ENCODE measurements at places on chromosomes 12 and 14.

GRCh38 chr12:110687396-110688169 is 1.3 kb downstream of the HVCN1 start:
- peaks cover 59% of the 10 kb centered on the region for H3K4me1 ChIP-seq
- no peaks in the 10 kb centered on the region for H3K27me3 ChIP-seq
- DNase-seq, result no peak
- peaks cover under 1% of the 10 kb centered on the region for H3K36me3 ChIP-seq
- no peak overlapping the region for H3K27ac ChIP-seq

DNA sequence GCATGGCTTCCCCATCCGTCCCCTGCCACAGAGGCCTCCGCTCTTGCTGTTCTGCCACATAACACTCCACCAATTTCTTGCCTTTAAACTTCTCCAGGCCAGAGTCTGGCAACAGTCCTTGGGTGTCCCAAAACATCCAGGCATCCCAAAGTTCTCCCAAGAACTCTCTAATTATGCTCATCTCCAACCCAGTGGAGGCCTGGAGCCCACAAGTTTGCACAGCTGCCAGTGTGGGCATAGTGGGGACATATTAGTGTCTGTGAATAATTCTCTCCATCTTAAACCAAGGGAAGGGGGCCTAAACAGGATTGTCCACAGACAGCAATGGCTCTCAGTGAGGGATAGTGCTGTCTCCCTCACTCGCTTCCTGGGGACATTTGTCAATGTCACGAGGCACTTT is 124.8 kb downstream of the NUAK1 start:
- H3K27me3 ChIP-seq, result no peaks in the 10 kb centered on the region
- no peak overlapping the region for H3K4me3 ChIP-seq
- no peaks in the 10 kb centered on the region for H3K36me3 ChIP-seq
- H3K4me1 ChIP-seq, result no peaks in the 10 kb centered on the region
- no peak overlapping the region for H3K27ac ChIP-seq

DNA sequence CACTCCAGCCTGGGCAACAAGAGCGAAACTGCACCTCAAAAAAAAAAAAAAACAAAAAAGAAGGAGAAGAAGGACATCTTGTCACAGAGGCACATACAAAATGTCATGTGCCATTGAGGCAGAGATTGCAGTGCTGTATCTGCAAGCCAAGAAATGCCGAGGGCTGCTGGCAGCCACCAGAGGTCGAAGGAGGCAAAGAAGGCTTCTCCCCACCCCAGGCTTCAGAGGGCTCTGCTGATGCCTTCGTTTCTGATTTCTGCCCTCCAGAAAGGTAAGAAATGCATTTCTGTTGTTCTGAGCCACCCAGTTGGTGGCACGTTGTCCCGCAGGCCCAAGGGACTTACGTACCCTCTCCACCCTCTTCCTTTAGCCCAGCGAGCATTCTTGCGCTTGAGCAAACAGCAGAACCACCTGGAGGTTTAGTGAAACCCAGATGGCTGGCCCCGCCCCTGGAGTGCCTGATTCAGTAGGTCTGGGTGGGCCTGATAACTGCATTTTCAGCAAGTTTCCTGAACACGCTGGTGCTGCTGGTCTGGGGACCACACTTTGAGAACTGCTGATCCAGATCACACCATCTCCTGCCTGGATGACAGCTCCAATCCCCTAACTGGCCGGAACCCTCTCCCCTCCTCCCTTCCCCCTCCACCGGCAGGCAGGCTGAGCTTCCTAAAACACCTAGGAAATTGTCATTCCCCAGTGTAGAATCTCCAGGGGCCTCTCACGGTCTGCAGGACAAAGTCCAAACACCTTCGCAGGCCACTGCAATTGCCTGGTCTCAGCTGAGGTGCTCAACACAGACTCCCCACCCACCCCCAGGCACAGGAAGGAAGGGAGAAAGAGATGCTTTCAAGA is 21.1 kb upstream of the SCARB1 start:
- H3K4me1 ChIP-seq, result peaks cover 26% of the 10 kb centered on the region
- H3K36me3 ChIP-seq, result no peaks in the 10 kb centered on the region
- no peak for DNase-seq
- no peaks in the 10 kb centered on the region for H3K27me3 ChIP-seq

GRCh38 chr14:91149462-91149861 is 35.6 kb downstream of the DGLUCY start:
- no peak overlapping the region for H3K4me3 ChIP-seq
- H3K36me3 ChIP-seq, result peaks cover 24% of the 10 kb centered on the region
- DNase-seq, result no peak
- H3K27ac ChIP-seq, result no peak overlapping the region
- H3K27me3 ChIP-seq, result no peaks in the 10 kb centered on the region

- no peak overlapping the region for H3K27ac ChIP-seq
- H3K27me3 ChIP-seq, result no peaks in the 10 kb centered on the region
- no peak for DNase-seq
- no peak overlapping the region for H3K4me3 ChIP-seq
- H3K4me1 ChIP-seq, result no peaks in the 10 kb centered on the region
Measured at GRCh38 chr14:70896981-70897380, 10.3 kb upstream of the PCNX1 start.

DNA sequence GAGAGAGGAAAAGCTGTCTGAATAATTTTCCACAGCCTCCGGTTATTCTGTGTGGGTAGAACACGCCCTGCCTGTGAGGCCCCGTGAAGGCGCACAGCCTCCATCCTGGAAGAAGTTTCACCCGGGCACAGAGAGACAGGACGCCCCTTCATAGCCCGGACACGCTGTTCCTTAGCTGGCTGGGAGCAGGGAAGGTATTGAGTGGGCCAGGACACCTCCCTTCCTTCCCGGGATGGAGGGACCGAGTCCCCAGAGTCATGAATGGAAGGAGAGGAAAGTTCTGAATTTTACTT is 135.5 kb downstream of the GCH1 start:
- DNase-seq, result no peak
- no peak overlapping the region for H3K4me3 ChIP-seq
- peaks cover 3% of the 10 kb centered on the region for H3K27me3 ChIP-seq

GRCh38 chr14:61438497-61438859 is 117.1 kb downstream of the PRKCH start:
- no peak overlapping the region for H3K4me3 ChIP-seq
- peak overlapping the region; percentile 74 for H3K27ac ChIP-seq
- DNase-seq, result no peak
- H3K4me1 ChIP-seq, result peaks cover 76% of the 10 kb centered on the region
- H3K27me3 ChIP-seq, result no peaks in the 10 kb centered on the region

DNA sequence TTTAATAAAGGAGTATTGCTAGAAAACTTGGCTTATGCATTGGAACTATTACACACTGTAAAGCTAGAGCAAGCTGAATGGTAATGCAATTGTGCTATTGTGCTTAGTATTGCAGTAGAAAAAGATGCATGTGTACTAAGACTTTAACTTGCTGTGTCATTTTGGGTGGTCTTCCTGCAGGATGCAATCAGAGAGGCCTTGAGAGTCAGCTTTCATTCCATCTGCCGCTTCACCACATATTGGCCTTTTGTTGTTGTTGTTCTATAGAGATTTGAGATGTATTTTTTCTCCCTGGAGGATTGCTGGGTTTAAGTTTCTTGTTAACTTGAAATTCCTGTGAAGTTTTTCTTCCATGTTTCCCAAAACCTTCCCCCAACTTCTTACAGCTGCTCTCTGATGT is 449.7 kb downstream of the TMTC2 start:
- DNase-seq, result no peak
- H3K4me1 ChIP-seq, result no peaks in the 10 kb centered on the region
- H3K4me3 ChIP-seq, result no peak overlapping the region
- H3K27ac ChIP-seq, result no peak overlapping the region
- H3K36me3 ChIP-seq, result no peaks in the 10 kb centered on the region
